Activated naive CD8-positive, alpha-beta T cell treated with anti-CD3 and anti-CD28 coated beads for 36 hours (primary cell): ENCODE measurements at places on chromosomes 7 and 10. TPM values are rescaled to one million over a fixed set of nuclear protein-coding genes. Genes with fewer than 3 reads are reported as not detected.
A peak's percentile ranks its signal among the peaks of the same experiment; 100 is the strongest.

GRCh38 chr10:110279407-110279986 is 25.2 kb downstream of the SMNDC1 start:
- peaks cover 18% of the 10 kb centered on the region for H3K4me1 ChIP-seq
- no peak overlapping the region for H3K27ac ChIP-seq
- no peaks in the 10 kb centered on the region for H3K27me3 ChIP-seq
- DNase-seq: peak; percentile 31

DNA sequence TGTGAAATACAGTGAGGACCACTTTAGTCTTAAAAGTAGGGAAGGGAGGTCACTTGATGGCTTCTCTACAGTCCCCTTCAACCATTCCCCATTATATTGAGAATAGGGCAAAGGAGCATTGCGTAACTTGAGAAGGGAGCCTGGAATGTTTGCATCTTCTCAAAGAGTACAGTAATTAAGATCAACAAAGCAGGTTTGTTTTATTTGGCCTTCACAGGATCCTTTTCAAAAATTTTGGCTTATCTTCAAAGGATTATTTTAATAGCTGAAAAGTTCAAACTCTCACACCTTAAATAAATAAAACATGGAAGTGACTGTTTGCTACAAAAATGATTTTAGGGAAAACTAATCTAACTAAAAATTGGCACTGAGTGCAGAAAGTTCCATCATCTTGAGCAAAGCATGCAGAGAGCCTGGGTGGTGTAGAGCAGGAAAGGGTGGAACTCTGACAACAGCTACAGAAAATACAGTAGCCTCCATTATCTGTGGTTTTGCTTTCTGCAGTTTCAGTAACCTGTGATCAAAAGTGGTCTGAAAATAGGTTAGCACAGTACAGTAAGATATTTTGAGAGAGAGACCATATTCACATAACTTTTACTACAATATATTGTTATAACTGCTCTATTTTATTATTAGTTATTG is 214.0 kb downstream of the MDFIC start:
- H3K27ac ChIP-seq: no peak overlapping the region
- H3K27me3 ChIP-seq: no peaks in the 10 kb centered on the region
- H3K4me3 ChIP-seq: no peak overlapping the region
- H3K36me3 ChIP-seq: no peaks in the 10 kb centered on the region
- DNase-seq: no peak
- H3K4me1 ChIP-seq: peaks cover 3% of the 10 kb centered on the region

DNA sequence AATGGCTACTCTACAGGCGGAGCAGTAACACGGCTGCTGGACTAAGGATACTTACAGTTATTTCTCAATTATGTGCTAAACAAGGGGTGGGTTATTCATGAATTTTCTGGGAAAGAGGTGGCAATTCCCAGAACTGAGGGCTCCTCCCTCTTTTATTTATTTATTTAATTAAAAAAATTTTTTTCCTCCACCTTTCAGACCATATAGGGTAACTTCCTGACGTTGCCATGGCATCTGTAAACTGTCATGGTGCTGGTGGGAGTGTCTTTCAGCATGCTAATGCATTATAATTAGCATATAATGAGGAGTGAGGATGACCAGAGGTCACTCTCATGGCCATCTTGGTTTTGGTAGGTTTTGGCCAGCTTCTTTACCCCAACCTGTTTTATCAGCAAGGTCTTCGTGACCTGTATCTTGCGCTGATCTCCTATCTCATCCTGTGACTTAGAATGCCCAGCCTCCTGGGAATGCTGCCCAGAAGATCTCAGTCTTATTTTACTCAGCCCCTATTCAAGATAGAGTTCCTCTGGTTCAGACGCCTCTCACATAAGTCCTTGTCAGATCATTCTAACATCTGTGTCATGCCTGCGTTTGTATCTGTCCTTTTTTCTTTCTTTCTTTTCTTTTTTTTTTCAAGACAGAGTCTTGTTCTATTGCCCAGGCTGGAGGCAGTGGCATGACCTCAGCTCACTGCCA is 15.9 kb upstream of the STOX1 start:
- no peak for DNase-seq
- H3K4me3 ChIP-seq: no peak overlapping the region
- H3K4me1 ChIP-seq: no peaks in the 10 kb centered on the region
- H3K27me3 ChIP-seq: peaks cover 4% of the 10 kb centered on the region

The RBP3 gene
- not detected for total RNA-seq

The DGKI gene
- 2.2 TPM for total RNA-seq
